Activated CD8-positive, alpha-beta T cell treated with anti-CD3 and anti-CD28 coated beads for 36 hours (primary cell): ENCODE measurements at places on chromosomes 12 and 14.

DNA sequence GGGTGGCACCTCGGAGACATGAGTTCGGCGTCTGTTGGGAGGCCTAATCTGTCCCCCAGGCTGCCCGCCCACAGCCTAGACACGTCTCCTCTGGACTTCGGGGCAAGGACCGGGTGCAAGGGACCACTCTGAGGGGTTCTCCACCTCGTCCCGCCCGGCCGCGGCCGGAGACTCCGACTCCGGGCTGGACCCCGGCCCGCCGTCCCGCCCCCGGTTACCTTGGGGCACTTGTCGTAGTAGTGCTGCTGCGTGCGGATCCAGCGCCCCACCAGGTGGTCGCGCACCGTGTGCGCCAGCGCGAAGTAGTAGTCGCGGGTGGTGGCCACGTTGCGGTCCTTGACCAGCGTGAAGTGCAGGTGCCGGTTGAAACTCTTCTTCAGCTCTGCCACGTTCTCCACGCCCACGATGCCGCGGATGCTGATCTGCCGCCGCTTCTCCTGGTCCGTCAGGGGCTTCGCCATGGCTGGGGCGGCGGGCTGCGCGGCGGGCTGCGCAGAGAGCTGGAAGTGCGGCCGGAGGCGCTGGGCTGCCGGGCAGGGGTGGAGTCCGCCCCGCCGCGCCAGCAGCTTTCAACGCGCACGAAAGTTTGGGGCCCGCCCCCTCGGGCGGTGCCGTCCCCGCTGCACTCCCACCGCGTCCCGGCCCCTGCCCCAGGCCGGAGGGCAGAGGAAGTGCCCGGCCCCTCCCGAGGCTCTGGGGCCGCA, at the start of gene PYGL:
PYGL (minus strand) TSS at position 541 of the 704 bp plus-strand sequence; CDS start at position 461, 80 bp downstream.
- peak; percentile 46 for DNase-seq

- peak; percentile 44 for DNase-seq
These were observed 66.2 kb upstream of the BEGAIN start for GRCh38 chr14:100653409-100653808.

- DNase-seq = no peak
These were observed 22.8 kb downstream of the PIGH start for GRCh38 chr14:67577181-67577808.

DNA sequence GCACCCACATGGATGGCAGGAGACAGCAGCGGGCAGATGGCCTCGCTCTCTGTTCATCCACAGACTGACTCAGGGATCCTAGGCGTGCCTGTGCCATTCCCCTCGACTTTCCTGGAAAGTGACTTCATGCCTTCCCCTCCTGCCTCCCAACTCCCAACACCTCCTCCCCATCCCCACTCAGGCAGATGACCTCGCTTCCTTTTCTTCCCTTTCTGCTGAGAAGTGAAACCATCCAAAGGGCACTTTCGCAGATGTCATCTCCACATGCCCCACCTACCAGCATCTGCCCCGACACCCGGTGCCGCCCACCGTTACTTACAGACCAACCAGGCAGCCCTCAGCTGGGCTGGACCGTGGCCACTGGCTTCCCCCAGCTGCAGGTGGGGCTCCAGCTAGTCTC, 29.6 kb downstream of the BEGAIN start:
- DNase-seq = peak; percentile 36

- DNase-seq = no peak
These were observed 9.2 kb upstream of the GPX2 start for GRCh38 chr14:64951724-64952123.

GRCh38 chr12:29066011-29066588, 83.0 kb upstream of the FAR2 start:
- peak; percentile 46 for DNase-seq

- DNase-seq = no peak
These were observed 85.5 kb downstream of the PLEKHG3 start for GRCh38 chr14:64789696-64790095.

GRCh38 chr14:100213956-100214769, 24.8 kb upstream of the YY1 start:
- peak; percentile 95 for DNase-seq

GRCh38 chr14:52873694-52874093, 77.2 kb downstream of the FERMT2 start:
- DNase-seq = no peak

GRCh38 chr12:2998789-2999264, 39.6 kb downstream of the TEAD4 start:
- no peak for DNase-seq

GRCh38 chr14:66281036-66281776, 205.0 kb upstream of the CCDC196 start:
- DNase-seq = no peak

GRCh38 chr12:105978686-105979085, 160.1 kb downstream of the NUAK1 start:
- no peak for DNase-seq

DNA sequence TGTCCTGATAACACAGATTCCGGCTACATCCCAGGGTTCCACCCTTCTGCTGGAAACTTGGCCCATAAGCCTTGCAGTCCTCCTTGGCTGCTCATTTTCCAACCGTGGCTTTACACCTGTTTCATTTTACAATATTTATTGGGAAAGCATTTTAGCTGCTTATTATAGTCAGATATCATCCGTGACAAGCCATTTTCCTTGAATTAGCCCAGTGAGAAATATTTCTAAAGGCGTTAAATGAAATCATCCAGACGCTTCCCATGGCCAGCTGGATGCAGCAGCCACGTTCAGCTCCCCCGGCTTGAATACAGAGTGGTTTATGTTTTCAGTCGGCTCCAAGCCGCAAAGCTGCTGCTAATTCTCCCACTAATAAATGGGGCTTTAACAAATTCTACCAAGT, 245.0 kb upstream of the PELI2 start:
- DNase-seq = no peak

- DNase-seq = no peak
These were observed 2.4 kb downstream of the PRR13 start for GRCh38 chr12:53443955-53444354.

DNA sequence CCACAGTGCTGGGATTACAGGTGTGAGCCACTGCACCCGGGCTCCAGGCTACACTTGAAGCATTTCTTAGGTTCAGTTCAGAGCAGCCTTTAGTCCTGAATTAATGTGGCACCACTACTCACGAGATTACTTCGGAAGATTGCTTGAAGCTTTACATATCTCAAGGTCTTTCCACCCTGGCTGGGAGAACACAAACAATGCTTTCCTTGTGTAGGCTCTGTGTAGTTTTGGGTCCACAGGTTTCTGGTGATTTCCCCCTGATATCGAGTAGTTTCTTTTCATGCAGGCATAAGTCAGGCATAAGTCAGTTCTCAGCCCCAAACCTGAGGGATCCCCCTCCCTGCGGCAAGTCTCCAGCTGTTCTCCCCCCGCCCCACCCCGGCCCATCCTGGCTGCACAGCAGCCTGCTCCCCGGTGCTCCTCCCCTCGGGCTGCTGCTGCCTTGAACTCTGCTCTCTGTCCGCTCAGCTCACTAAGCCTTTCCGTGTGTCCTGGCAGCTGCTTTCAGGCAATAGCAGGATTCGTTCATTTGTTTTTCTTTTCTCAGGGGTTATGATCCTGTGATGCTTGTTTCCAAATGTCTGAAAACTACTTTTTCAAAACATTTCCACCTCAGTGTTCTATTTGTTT, 417.7 kb downstream of the TMEM121 start:
- no peak for DNase-seq

GRCh38 chr14:49966304-49966809, 73.5 kb downstream of the ARF6 start:
- no peak for DNase-seq

DNA sequence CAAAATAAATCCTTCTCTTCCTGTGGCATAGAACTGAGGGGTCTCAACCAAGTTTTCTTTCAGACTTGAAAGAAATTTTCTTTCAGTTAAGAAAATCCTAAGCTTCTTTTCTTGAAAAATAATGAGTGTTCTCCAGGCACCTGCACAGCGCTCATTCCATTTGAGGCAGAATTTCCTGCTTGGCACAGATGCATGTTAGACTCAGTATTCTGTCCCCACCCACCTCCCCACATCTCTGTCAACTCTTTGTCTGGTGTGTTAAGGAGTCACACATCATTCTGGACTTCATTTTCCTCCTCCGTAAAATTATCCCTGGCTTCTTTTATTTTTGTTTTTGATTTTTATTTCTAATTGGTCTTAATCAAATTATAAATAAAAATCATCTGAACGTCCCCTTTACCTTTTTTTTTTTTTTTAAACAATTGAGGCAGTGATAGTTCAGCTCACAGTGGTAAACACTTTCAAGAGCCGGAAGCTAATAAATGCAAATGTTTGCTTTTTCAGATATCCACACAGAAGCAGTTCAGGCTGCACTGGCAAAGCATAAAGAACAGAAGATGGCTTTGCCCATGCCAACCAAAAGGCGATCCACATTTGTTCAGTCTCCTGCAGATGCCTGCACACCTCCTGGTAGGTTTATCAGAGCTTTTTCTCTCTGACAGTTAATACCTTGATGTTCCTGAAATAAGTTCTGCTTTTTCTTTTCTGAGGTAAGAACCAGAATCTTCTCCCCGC, 104.0 kb upstream of the ATF1 start:
- DNase-seq = no peak

- DNase-seq = no peak
These were observed 558.7 kb upstream of the USP15 start for GRCh38 chr12:61701471-61701870.

- peak; percentile 3 for DNase-seq
These were observed 82.1 kb downstream of the AVPR1A start for GRCh38 chr12:63068857-63069442.

DNA sequence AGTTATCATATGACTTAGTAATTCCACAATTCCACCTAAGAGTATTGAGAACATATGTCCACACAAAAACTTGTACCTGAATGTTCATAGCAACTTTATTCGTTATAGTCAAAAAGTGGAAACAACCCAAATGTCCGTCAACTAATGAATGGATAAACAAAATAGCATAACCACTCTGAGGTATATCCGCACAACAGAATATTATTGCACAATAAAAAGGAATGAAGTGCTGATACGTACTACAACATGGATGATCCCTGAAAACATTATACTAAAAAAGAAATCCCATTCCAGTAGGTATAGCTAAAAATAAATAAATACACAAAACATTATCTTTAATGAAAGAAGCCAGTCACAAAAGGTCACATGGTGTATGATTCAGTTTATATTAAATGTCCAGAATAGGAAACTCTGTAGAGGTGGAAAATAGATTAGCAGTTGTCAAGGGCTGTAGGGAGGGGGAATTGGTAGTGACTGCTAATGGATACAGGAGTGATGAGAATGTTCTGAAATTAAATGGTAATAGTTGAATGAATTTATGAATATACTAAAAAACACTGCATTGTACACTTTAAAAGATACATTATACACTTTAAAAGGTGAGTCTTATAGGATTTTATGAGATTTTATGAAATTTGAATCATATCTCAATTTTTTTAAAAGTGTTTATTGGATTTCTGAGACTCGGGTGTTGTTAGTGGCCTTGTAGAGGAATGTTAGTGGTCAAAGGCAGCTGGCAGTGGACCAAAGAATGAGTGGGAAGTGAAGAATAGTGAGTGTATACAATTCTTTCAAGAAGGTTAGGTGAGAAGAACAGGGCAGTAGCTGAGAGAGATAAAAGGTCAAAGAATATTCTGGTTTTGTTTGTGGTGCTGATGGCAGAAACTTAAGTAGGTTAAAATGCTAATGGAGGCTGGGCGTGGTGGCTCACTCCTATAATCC, 36.3 kb upstream of the BAZ1A start:
- no peak for DNase-seq

GRCh38 chr14:41824441-41824840, 217.8 kb downstream of the LRFN5 start:
- DNase-seq = no peak

- DNase-seq = no peak
These were observed 73.0 kb downstream of the NINJ2 start for GRCh38 chr12:590206-590750.

- no peak for DNase-seq
These were observed 14.9 kb upstream of the FIGNL2 start for GRCh38 chr12:51863363-51863932.

DNA sequence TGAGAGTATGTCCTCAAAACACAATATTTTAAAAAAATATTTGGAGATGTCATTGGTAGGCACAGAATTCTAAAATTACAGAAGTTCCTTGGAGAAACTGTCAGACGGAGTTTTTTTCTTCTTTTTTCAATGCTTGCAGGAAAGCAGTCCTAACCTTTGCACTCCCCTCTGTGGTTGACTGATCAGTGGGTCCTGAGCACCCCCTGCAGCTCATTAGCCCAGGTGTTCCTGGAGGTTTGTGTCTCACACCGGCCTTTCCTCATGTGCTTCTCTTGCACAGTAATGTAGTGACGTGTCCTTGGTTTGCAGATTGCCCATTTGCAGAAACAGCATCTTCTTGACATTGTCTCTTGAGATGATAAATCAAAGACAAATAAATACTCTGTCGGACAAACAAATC, 513.0 kb downstream of the TMEM121 start:
- peak; percentile 92 for DNase-seq

- no peak for DNase-seq
These were observed 27.7 kb downstream of the WBP11 start for GRCh38 chr12:14775636-14775980.

- peak; percentile 36 for DNase-seq
These were observed 620 bp upstream of the NID2 start for GRCh38 chr14:52069307-52070050.

GRCh38 chr12:67797185-67797741, 148.7 kb downstream of the DYRK2 start:
- no peak for DNase-seq

GRCh38 chr12:117330441-117331113, 30.8 kb downstream of the NOS1 start:
- no peak for DNase-seq

GRCh38 chr12:120659151-120659525, 18.7 kb downstream of the CABP1 start:
- DNase-seq = no peak
